ENCODE measurements at places on chromosomes 5 and 9. TPM values are rescaled to one million over a fixed set of nuclear protein-coding genes. Genes with fewer than 3 reads are reported as not detected.

CAMK2A gene
- 0.17 TPM for total RNA-seq

CCDC152 gene
- total RNA-seq: 3.0 TPM

ADAMTS2 gene
- not detected for total RNA-seq

TIFAB gene
- not detected for total RNA-seq

PLCXD3 gene
- 1.3 TPM for total RNA-seq

GRIA1 gene
- 1.2 TPM for total RNA-seq

MEIKIN gene
- not detected for total RNA-seq

DNA sequence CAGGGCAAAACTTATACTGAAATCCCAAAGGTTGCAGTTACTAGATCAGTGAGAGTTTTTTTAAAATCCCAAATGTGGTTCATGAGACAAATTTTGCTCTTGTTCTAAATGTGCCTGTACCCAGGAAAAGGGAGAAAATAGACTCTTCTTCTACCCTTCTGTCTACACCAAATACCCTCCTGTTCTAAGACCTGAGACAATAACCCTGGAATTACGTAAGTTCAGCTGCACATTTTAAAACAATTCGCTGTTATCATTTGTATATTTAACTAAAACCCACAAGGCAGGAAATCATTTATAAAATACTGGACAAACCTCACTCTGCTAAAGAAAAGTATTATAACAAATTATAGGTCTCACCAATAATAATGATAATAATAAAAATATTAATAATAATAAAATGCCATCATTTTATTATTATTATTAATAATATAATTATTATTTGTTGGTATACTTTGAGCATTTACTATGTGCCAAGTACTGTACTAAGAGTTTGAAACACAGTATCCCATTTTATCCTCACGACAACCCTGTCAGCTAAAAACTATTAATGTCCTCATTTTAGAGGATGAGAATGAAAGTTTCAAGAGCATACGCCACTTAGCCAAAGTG, 49.8 kb upstream of the AFAP1L1 start:
- DNase-seq: peak; percentile 48

DNA sequence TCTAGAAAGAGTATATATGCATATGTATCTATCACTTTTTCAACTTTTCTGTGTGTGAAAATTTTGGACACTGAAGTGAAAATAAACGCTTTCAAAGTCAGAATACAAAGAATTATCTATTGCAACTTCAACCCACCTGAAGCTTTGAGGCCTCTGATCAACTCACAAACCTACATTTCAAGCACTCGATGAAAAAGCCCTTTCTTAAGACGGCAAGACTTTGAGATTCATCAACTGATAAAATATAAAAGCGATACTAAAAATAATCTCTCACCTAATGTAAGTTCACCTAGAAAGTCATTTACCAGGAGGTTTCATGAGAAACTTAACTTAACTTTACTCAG, 1.2 kb downstream of the GOLPH3 start:
- no peak for DNase-seq

DNA sequence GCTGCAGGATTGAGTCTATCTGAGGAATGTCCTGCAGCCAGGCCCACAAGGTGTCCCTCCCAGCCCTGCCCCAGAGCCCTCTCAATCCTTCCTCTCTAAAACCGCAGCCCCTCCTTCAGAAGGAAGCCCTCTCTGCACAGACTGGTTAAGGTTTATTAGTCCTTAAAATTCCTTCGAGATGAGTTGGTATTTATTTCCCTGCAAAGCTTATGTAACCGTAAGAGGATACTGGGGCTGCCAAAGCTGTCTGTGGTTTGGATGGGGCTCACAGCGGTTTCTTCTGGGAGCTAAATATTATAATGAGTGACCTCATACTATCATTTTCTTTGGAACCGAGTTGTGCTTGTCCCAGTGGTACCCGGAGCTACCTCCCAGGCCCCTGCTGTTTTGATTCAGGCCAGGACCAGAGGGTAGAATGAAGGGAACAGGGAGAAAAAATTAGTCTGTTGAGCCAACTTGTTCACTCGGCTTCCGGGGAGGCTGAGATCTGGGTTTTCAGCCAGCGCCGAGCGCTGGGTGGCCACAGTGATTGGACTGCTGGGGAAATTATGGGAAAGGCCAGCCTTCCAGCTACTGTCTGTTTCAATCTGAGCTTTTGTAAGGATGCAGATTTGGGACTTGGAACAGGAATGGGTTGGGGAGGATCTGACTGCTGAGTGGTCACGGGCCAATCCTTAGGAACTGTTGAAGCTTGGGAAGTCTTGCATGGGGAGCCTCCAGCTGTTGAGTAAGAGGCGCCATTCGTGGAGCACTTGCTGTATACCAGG, 107.5 kb downstream of the NDFIP1 start:
- peak; percentile 99 for DNase-seq

DNA sequence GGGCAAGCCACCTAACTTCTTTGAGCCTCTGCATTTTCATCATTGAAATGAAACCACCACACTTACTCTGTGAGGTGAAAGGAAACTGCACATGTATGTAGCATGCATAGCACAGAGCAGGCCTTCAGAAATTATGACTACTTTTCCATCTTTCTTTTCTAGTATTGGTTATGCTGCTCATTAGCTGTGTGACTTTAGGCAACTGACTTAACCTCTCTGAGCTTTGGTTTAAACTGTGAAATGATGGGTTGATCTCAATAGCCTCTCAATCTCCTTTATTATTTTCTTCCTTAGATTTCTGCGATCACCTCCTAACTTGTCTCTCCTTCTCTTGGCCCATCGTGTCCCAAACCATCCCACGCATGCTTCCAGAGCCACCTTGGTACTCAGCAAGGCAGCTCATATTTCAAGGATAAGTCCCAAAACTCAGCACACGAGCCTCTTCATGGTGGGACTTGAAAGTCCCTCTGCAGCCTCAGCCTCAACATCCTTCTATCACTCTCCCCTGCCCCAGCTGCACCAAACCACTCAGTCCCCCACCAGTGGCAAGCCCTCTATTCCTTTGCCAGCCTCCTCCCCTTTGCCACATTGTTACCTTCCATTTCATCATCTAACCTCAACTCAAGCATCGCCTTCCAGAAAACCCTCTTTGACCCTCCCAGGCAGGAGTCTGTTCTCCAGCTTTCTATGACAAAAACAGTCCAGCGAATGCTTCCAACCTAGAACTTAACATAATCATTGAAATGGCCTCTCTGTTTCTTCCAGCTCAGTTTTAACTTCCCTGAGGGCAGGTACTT, 60.3 kb upstream of the DNAH5 start:
- no peak for DNase-seq

DNA sequence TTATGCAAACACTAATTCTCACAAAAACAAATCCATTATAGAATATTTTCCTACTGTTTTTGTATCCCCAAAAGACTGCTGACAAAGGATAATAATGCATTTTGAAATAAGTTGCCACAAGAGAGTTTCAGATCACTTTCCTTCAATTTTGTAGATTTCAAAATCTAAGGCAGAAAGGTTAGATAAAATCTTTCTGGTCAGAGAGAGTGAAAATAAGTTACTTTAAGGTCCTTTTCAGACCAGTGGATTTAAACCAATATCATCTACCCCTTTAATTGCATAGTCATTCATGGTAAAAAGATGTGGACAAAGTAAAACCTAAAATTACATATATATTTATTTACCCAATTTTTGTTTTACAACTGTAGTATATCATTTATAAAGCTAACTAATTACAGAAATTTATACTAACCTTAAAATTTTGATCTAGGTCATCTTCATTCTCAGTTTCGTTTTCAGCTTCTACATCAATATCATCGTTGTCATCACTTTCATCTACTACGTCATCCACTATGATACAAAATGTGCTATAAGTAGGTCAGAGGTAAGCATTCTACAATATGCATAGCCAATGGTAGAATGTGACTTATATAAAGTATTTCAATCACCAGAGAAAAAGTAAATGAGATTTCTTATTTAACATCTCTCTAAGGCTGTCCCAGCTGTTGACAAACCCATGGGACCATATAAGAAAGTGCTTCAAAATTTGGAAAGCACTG, 95.7 kb downstream of the AGTPBP1 start:
- DNase-seq: no peak

DNA sequence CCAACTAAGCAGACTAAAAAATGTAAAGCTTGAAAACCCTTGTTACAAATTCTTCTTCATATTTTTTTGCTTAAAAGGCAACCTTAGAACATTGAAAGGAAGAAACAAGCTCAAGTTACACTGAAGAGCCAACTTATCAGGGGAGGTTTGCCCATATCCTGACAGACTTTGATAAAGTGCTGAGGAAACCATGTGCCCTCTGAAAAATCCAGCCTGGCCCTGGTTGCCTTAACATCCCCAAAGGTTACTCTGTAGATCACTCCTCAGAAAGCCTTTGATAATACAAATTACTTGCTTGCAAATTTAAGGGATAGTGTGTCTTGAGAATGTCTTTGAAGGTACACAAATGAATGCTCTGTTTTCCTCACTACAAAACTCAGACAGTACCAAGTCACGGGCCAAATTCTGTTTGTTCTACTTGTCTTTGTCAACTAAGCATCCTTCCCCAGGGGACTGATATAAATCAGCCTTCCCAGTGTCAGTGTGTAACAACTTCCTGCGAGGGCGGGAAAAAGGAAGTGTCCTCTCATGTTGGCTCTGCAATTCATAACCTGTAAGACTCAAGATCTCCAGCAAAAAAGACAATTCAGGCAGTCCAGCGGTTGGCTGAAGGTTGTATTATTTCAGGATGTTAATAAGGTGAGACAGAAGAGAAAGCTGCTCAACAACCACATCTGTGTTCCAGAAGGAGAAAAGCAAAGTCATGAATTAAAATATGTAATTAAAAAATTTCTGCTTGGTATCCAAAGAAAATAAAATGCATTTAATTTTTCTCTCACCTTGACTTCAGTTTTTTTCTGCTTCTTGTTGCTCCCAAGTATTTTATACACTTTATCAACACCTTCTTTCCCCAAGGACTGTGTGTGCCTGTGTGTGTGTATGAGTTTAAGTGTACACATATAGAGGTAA, 199.9 kb downstream of the PIK3R1 start:
- DNase-seq: no peak

- DNase-seq: no peak
Observed at GRCh38 chr9:75754080-75754479, 136.4 kb upstream of the PCSK5 start.

DNA sequence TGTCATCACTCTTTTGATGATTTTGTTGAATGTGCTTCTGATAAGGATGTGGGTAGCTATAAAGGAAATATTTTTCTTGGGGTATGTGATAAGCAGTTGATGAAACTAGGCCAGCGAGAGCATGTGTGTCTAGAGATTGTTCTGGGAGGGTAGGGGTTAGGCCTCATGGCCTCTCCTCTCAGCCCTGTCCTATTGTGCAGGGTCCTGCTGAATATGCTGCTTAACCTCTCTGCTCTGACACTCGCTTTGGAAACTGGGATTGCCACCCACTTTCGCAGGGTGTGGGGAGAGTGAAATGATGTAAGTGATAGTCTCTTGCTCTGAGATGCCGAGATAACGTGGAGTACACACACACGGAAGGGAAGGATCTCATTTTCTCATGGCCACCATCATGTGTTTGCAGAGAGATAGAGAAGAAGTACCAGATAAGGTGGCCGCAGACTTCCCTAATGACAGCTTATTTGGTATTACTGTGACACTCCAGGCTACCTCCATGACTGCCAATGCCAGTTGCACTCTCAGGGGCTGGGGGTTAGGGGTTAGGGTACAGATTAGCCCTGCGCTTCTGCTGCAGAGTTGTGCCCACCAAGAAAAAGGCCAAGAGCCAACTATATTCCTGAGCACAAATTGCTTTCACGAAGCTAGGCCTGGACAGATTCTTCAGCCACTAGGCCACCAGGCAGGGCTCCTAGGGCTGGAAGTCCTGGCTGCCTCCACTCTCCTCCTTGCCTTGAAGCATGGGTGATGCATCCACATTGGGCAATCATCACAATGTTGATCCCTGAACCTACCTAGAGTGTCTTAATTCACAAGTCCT, 25.2 kb upstream of the TNFAIP8 start:
- no peak for DNase-seq

GRCh38 chr9:4490705-4491625, 697 bp downstream of the SLC1A1 start:
- DNase-seq: peak; percentile 34

- no peak for DNase-seq
Observed at GRCh38 chr5:59128646-59129290, 545.9 kb downstream of the RAB3C start.

DNA sequence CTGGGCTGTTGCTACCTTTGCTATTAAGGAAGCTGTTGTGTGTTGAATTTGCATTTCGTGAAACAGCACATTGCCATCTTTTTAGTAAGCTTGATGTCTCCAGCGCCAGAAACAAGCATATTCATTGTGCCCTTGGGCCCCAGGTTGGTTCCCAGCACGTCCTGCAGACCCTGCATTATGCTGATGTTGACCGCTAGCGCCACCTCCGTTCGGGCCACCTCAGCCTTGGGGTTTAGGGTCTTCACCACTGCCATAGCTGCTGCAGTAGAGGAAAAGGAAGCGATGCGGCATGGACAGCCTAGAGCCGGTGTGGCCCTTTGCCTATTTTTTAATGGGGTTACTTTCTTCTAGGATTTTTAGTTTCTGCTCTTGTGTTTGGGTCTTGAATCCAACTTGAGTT, 23.8 kb upstream of the OTULIN start:
- no peak for DNase-seq

DNA sequence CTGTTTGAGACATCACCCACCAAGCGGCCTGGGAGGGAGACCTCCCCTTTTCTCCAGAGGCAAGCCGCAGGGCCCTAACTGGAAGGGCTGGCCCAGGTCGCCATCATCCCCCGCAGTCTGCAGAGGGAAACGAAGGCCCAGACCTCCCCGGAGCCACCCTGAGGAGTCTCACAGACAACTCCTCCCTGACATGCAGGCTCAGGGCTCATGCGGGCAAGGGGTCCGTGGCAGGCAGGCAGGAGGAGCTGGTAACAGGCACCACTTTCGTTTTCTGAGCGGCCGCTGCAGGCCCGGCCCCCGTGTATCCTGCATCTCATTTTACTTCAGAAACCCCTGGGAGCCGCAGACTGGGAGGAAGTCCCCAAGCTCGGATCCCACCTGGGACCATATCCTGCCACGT, 192.0 kb upstream of the PPP1R26 start:
- DNase-seq: no peak

DNA sequence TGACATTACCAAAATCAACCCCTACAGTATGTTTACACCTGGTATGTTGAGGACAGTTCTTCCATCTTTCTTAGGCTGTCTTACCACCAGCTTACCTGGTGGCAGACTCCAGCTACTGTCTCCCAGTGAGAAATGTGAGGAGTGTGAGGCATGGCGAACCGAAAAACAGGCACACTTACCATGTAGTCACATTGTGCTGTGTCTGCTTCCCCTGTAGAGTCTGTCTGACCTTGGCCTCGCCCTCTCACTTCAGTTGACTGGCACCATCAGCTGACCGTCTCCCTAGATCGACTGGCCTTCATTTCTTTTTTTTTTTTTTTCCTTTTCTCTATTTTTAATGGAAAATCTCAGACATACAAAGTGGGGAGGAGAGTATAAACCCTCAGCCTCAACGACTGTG, 4.9 kb downstream of the ACO1 start:
- no peak for DNase-seq
